ENCODE measurements at places on chromosomes 1 and 21.

GRCh38 chr1:31694069-31694963, 9.5 kb downstream of the COL16A1 start:
- no peak for DNase-seq

- DNase-seq = no peak
Measured at GRCh38 chr1:233598891-233599541, 14.9 kb upstream of the KCNK1 start.

DNA sequence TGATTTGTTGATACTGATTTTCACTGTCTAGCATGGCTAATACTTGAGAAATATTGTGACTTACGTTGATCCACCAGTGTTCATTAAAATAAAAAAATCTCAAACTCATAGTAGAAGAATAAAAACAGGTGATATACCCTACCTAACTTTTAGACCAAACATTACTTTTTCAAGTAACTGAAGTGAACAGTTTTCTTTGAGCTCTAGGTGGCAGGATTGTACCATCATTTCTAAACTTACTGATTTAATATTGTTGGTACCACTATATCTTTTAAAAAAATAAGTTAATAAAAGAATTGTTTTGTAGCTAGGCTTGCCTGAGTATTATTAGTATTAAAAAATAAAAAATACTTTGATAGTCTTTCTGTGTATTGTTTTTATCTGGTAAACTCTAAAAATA, 21.5 kb downstream of the CDC73 start:
- DNase-seq = peak; percentile 17

- DNase-seq = peak; percentile 72
Measured at GRCh38 chr21:45302082-45303061, 14.7 kb upstream of the POFUT2 start.

GRCh38 chr21:35503671-35504070, 454.6 kb upstream of the RUNX1 start:
- peak; percentile 12 for DNase-seq

DNA sequence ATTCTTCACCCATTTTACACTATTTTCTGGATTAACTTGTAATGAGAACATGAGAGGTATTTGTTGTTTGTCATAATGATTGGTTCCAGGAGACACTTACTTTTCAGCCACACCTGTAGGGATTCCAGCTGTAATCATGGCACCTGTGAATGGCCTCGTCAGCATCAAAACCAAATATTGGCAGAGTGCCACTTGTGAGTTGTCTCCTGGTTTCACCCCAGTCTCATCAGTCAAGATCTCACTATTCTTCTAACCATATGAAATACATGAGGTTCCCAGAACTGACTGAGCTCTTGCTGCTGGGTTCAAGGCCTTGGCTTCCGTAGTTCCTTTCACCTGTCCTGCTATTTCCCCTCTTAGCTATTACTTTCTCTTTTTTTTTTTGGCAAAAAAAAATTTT, 246.6 kb upstream of the ADGRL2 start:
- DNase-seq = no peak

- no peak for DNase-seq
Measured at GRCh38 chr1:156786640-156787039, 19.3 kb downstream of the PRCC start.

DNA sequence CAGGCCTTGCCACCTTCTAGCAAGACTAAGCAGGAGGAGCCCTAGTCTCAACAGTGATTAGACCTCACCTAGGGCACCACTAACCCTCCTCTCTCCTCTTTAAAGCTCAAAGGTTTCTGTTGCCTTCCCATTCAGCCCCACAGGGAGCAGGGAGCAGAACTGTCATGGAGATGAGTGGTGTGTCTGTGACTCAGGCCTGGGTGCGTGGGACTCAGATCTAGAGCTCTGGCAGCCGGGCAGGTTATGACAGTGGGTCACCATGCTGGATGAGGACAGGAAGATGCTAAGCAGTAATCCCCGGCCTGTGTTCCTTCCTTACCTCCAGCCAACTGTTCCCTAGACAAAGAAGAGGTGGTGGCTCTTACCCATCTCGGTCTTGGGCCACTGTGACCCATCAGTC, 60.1 kb upstream of the COA6 start:
- DNase-seq = no peak

DNA sequence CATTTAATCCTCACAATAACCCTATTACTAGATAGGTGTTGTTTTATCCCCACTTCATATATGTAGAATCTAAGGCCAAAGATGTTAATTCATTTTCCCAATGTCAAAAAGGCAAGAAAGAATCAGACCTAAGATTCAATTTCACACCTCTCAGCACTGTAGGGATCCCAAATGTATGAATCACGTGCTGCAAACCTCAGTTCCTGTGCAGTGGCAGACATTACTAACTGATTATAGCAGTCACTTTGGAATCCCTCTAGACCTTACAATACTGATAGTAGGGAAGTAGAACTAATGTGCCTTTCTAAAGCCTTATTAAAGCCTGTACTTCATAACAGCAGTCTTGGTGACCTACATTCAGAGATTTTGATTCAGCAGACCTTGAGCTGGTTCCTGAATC, 2.3 kb downstream of the C1orf87 start:
- DNase-seq = no peak
